ENCODE measurements at places on chromosomes 11 and 22.
A peak's percentile ranks its signal among the peaks of the same experiment; 100 is the strongest.

GRCh38 chr11:12274558-12275197 is 102.7 kb upstream of the PARVA start:
- no peak for DNase-seq

DNA sequence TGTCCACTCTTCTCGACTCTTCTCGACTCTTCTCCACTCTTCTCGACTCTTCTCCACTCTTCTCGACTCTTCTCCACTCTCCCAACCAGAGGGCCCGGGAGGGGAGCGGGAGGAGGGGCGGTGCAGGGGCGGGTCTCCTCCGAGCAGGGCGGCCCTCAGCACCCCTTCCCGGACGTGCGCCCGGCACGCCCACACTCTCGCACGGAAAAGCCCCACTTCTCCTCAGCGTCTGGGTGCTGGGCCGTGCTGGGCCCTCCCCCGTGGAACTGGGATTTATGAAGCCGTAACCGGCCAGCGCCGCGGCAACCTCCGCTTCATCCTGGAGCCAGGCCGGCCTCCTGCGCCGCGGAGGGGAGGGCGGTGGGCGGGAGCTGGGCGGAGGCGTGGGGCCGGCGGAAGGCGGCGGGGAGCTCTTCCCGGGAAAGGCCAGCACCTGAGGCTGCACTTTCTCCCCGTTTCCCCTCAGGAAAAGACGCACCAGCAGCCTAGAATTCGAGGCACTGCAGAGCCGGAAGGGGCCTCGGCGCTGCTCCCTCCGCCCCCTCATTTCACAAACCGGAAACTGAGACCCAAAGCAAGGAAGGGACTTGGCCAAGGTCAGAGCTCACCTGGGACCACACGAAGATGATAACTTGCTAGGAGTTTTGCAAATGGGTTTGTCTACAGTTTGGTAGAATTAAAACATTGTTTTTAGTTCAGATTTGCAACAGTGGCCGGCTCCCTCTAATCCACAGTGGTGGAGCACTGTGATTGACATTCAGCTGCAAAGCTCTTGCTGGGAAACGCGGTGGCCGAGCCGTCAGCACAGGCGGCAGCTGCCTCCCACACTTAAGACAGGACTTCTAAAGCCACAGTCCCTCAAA is 31.6 kb upstream of the JAM3 start:
- DNase-seq = peak; percentile 51

- DNase-seq = no peak
These were observed 10.1 kb downstream of the ACO2 start for GRCh38 chr22:41478891-41479521.

GRCh38 chr11:34738237-34738636 is 117.3 kb downstream of the EHF start:
- no peak for DNase-seq
